A673 (cell line): ENCODE measurements at places on chromosomes 16 and 17.
A peak's percentile ranks its signal among the peaks of the same experiment; 100 is the strongest.

DNA sequence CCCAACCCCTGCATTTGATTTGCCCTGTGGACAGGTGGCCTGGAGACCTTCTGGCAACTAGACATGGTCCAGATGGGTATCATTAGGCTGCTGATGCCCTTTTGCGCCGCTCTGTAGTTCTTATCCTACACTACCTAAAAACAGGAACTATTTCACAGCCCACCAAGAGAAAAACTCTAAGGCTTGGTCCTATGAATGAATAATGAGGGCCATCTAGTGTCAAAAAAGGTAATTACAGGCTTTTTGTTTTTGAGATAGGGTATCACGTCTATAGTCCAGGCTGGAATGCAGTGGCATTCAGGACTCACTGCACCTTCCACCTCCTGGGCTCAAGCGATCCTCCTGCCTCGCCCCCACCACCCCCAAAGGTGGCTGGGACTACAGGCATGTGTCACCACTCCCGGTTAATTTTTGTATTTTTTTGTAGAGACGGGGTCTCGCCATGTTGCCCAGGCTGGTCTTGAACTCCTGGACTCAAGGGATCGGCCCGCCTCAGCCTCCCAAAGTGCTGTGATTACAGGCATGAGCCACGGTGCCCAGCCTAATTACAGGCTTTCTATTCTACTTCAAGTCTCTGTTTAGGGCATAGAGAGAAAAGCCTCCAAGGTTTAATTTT, 20.9 kb downstream of the COIL start:
- DNase-seq = peak; percentile 84

- DNase-seq = no peak
Observed at GRCh38 chr17:33688771-33689170, 395.7 kb upstream of the ASIC2 start.

DNA sequence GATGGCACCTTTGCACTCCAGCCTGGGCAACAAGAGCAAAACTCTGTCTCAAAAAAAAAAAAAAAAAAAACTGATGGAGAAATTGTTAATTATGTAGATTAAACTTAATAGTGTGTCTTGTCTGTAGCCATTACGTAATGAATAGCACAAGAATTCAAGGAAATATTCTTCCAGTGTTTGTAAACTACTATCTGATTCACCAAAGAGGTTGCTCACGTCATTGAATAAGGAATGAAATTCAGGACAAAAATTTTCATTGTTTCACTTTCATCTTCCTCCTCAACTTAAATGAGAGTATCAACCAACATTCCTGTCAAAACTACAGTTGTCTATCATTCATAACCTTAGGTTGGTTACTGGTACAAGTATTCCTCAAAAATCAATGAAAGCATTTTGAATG, 30.7 kb upstream of the MYO18A start:
- no peak for DNase-seq

GRCh38 chr16:23807028-23807427, 28.8 kb upstream of the PRKCB start:
- no peak for DNase-seq

- no peak for DNase-seq
Observed at GRCh38 chr17:40949418-40949817, 12.0 kb upstream of the KRT23 start.

DNA sequence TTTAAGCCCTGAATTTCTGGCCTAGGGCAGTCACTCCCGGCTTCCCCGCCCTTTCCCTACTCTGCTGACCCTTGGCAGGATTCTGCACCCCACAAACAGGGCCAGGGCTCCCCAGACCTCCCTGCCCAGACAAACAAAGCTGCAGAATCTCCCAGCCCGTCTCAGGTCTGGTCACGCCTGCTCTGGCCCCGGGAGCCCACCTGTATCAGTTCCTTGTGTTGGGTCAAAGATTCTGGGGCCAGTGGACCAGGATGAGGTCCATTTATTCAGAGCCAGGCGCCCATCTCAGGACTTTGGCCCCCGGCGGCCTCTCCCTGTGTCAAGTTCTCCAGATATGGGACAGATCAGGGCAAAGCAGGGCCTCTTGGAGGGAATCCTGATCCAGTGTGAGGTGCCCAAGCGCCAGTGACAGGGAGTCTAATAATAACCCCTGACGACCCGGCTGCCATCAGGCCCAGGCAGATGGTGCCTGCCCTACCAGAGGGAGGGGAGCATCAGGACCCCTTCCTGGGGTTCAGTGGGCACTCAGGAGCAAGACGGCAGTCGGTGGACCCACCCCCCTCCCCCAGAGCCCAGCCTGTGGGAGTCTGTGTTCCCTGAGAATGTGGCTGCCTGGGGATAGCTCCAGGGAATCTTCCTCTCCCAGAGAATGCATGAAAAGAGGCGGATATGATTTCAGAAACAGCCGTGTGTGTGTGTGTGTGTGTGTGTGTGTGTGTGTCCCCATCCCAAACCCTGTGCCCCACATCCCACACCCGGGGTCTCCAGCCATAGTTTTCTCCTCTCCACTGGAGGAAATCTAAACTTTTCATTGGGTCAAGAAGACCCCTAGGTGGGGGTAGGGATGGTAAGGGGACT, 1.3 kb downstream of the TTYH2 start:
- DNase-seq = peak; percentile 60

DNA sequence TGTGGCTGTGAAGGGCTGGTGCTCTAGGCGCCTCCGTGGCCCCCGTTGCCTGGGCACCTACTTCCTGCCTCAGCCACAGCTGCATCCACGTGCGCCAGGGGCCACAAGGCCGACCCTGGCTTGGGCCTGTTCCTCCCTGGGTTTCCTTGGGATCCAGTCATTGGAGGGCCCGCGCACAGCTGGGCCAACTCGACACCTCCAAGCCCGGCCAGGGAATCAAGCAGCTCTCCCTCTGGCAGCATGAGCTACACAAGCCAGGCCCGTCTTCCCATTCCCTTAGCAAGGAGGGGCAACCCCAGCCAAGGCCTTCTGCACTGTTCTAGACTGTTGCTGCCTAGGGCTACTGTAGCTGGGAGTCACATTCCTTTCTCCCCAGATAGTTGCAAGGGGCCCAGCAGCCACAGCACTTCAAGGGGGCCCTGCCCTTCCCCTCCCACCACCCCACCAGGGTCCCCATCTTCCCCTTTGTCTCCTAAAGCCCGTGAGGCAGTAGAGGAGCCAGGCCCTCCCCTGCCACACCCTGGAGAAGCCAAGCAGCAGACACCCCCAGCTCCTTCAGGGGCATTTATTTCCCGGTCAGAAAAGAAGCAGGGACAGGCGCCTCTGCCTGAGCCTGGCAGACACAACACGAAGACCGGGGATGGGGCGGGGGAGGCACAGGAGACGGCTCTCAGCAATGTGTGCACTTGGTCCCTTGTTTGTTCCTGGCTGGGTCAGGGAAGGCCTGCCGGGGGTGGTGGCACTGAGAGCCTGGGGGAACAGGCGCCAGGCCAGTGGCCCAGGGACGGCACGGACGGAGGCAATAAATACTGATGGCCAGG, 3.8 kb downstream of the ARHGDIA start:
- peak; percentile 57 for DNase-seq

DNA sequence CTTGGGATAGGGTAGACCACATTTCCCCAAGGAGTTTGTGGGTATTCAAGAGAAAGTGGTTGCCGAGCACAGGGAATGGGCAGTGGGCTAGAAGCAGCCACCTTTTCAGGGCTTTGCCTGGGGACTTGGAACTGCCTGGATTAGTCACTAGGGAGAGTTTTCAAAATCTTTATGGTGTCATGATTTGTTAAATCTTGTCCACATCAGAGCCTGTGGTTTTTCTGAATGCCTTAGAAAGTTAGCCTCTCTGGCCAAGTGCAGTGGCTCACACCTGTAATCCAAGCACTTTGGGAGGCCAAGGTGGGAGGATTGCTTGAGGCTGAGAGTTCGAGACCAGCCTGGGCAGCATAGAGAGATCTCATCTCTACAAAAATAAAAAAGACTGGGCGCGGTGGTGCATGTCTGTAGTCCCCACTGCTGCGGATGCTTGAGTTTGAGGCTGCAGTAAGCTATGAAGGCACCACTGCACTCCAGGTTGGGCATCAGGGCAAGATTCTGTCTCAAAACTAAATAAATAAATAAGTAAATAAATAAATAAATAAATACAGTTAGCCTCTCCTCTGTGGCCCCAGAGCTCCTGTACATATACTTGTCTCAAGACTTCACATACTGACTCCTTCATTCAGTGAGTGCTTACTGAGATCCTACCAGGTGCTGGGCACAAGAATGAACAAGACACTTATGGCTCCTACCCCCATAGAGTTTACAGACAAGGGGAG, 76.3 kb upstream of the HNF1B start:
- no peak for DNase-seq

GRCh38 chr17:31699281-31699680, 159.8 kb downstream of the COPRS start:
- no peak for DNase-seq

DNA sequence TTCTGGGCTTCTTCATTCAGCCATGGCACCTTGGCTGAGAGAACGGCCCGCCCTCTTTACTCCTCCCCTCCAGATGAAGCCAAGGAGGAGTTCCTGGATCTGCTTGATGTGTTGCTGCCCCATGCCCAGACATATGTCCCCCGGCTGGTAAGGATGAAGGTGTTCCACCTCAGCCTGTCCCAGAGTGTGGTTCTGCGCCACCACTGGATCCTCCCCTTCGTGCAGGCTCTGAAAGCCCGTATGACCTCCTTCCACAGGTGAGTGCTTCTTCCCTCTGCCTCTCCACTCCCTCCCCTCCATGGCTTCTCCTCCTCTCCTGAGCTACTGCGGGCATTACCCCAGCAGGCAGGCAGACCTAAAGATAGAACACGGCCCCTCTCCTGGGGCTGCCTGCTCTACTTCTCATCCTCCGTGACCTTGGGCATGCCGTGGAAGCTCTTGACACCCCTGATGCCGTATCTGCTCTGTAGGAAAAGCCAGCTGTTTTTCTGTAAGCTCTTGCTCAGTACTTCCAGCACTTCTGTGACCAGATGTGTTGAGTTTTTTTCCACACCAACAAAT, 8.7 kb downstream of the USB1 start:
- DNase-seq = no peak

DNA sequence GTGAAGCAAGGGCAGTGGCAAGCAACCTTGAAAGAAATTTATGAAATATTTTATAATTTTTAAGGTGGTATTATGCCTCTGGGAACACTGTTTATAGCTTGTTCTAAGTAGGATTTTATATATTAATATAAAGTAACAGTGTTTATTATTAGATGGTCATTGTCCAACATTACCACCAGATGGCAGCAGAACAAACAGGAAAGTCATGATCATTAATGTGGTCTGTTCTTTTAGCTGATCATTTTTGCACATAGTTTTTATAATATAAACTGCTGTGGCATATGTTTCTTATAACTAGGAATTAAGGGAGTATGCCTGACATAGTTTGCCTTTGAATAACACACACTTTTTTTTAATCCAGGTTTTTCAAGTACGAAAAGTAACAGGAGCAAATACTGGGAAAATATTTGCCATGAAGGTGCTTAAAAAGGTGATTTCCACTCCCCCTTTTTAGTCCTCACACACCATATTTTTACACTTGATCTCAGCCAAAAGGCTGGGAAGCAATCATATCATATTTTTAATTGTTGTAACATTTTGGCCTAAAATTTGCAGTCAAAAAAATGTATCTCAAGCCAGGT, 21.4 kb downstream of the RPS6KB1 start:
- DNase-seq = peak; percentile 67

GRCh38 chr17:7442142-7442541, 2.7 kb upstream of the CHRNB1 start:
- DNase-seq = no peak

DNA sequence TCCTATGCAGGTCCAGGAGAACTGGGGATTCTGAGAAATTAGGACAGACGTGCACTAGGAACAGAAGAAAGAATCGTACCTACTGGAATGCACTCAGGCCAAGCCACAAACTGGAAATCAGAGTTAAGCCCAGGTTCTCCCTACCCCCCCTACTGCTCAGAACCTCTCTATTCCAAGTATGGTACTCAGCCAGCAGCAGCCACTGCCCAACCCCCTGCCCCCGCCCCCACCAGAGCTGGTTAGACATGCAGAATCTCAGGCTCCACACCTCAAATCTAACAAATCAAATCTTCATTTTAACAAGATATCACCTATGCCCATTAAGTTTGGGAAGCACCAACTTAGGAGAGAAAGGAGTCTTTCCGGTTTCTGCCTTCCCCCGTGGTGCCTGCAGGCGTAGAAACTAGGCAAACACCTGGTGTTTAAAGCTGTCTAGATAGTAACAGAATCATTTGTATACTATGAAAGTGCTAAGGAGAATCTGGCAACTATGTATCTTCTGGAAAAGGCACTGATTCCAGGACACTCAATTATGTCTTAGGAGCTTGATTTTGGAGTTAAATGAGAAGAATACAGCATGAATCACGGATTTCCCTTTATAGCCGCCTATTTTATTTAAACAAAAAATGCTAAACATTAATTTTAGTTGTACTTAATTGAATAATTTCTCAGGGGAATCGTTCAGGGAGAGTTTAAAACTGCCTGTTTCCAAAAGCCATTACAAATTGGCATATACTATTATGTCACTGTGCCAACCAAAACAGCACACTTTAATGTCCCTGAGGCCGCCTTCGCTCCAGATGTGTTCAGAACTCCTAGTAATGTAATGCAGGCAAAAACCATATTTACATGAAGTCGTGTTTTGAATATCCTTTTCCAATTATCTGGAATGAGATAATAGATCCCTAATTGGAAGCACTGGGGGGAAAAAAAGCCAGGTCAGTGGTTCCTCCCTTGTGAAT, 166.5 kb downstream of the STX8 start:
- peak; percentile 10 for DNase-seq

DNA sequence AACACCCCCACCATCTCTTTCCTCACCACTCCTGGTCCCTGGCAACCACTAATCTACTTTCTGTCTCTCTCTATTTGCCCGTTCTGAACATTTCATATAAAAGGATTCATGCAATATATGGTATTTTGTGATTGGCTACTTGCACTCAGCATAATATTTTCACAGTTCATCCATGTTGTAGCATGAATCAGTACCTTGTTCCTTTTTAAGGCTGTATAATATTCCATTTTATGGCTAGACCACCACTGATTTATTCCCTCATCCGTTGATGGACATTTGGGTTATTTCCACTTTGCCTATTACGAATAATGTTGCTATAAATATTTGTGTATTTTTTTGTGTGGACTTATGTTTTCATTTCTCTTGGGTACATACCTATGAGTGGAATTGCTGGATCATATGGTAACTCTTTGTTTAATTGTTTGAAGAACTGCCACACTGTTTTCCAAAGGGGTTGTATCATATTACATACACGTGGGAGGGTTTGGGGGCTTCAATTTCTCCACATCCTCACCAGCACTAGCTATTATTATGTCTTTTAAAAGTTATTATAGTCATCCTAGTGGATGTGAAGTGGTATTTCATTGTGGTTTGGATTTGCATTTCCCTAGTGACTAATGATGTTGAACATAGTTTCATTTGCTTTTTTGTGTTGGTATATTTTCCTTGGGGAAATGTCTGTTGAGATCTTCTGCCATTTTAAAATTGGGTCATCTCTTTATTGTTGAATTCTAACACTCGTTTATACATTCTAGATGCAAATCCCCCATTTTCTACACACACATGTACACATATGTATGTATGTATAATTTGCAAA, 26.3 kb downstream of the SEC14L5 start:
- no peak for DNase-seq
